Stimulated activated CD8-positive, alpha-beta memory T cell treated with anti-CD3 and anti-CD28 coated beads, Interleukin-2, amount 100 ng/mL, for 48 hours (primary cell): ENCODE measurements at places on chromosomes 16 and 17.

GRCh38 chr17:48749621-48750553 lies 21.3 kb upstream of the HOXB13 start:
- DNase-seq: no peak

GRCh38 chr17:57521606-57522005 lies 223.5 kb downstream of the CCDC182 start:
- DNase-seq: no peak

DNA sequence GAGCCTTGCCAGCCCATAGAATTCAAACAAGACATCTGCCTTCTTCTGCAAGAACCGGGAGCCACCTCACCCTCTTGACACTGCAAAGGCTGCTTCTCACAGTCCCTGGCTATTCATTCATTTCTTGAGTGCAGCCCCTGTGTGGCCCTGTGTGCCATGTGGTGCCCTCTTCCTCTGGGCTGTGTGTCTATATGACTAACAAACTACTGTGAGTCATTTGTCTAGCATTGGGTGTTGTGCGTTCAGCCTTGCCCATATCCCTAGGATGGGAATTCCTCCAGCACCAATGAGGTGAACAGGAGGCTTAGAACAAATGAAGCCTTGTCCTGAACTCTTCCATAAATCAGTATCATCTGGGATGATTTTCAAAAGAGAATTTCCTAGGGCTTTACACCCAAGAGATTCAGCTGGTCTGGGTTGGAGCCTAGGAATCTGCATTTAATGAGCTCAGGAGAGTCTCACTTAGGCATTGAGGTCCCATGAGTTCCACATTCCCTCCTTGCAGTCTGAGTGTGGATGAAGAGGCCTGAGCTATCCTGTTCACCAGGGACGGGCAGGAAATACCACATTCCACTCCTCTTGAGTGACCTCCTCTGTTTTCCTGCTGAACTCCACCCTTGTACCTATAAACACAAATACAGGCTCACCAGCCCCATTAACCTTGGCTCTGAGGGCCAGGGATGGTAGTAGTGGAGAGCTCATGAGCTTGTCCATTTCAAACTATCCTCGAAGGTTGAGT lies 308.7 kb upstream of the N4BP1 start:
- no peak for DNase-seq

GRCh38 chr16:9469512-9469911 lies 378.1 kb downstream of the HAPSTR1 start:
- no peak for DNase-seq
